MCF 10A (cell line): ENCODE measurements at places on chromosomes 2 and 18.

GRCh38 chr2:4981802-4982409 lies 710.3 kb upstream of the SOX11 start:
- no peak for DNase-seq

- no peak for DNase-seq
Observed at GRCh38 chr2:86313341-86313740, 24.1 kb downstream of the REEP1 start.

- DNase-seq, result no peak
Observed at GRCh38 chr18:48803951-48804855, 146.6 kb downstream of the SMAD7 start.

DNA sequence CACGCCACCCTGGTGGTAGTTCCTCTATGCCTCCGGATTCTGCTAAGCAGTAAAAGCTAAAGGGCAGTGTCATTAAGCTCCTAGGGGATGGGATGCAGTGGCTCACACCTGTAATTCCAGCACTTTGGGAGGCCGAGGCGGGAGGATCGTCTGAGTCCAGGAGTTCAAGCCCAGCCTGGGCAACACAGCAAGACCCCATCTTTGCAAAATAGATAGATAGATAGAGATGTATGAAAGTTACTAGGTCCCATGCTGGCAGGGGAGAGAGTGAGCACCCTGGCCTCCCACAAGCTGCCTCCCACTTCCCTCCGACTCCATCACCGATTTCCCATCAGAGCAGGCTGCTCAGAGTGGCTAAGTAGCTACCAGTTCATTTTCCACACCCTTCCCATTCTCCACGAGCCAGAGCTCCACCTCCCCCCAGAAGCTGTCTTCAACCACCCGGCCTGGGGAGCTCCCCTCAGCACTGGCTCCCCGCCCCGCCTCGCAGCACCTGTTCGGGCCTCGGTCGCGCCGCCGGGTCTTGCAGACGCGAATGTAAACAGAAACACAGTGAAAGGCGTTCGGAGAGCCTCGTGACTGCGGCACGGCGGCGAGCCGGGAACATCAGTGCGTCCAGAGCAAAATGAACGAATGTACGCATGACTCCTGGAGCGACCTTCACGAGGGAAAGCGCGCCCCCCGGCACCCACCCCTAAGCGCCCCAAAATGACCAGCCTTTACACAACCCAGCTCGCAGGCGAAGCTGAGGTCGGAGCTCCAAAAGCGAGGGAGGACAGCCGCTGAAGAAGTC lies 598 bp upstream of the CEP68 start:
- no peak for DNase-seq

DNA sequence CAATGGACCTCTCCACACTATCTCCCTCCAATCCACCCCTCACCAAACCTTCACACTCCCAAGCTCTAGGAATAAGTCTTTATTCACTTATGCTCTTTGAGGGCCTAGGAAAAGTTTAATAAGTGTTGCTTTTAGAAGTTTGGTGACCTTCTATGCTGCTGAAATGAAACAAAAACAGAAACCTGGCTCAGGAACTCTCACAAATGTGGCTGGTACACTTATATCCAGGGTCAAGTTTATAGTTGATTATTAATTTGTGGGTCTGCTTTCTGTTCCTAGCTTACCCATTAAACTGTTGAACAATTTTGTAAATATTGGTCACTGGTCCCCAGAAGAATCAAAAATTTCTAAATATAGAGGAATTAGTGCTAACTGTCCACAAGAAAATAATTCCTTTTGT lies 14.2 kb upstream of the ANKRD44 start:
- no peak for DNase-seq
